ENCODE measurements at places on chromosomes 7 and 10.
A peak's percentile ranks its signal among the peaks of the same experiment; 100 is the strongest.

DNA sequence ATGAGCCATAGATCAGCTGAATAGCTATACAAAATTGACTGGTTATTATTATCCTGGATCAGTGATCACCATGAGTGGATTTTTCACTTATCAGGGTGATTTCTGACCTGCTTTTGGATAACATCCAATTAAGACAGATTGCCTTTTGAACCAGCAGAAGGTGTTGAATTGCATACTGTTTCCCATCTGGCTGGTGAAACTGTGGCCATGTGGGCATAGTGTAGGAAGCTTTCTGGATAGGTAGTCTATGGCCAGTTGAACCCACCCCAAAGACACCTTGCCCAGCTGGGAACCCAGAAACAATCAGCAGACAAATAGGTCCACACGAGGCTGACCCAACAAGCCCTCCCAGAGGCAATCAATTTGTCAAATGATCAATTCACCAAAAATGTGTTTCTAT lies 29.3 kb downstream of the DNAJC12 start:
- no peak for DNase-seq

- no peak for DNase-seq
Observed at GRCh38 chr7:142645777-142646176, 103.5 kb upstream of the PRSS1 start.

DNA sequence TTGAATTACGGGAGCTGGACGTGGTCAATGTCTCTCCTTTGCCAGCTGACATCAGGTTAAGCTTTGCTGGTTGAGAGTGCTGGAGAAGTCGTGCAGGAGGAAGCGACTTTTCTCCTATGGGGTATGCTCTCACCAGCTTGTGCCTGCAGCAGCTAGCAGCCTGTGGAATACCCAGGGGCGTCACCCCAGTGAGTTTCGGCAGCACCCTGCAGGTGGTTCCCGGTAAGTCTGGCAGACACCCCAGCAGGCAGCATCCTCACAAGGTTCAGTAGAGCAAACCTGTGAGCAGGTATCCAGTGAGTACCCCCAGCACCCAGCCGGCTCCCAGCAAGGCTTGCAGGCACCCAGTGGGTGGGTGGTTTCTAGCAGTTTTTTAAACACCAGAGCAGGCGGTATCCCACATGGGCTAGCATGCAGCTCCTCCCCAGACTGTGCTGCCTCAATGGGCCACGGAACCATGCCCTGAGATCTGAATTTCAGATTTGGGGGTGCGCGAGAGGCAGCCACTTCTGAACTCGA lies 74.8 kb upstream of the SVIL start:
- DNase-seq: no peak

- DNase-seq: no peak
Observed at GRCh38 chr7:149853157-149853556, 15.0 kb downstream of the ZNF862 start.

- DNase-seq: peak; percentile 62
Observed at GRCh38 chr7:144391823-144392255, 11.7 kb downstream of the NOBOX start.

DNA sequence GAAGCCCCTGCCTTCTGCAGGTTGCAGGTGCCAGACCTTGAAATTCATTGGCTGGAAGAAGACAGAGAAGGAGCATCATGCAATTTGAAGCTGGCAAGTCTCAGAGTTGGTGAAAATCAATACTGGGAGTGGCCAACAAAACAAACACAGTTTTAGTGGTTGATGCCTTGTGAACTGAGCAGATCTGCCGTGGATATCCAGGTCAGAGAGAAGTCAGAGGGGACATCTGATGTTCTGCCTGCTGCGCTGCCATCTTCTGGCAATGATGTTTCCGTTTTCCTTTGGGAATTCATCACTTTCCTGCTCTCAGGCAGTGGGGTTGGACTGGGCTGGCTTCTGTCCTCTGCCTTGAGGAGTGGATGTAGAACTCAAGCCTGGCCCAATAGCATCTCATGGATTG lies 132.0 kb downstream of the RPS24 start:
- peak; percentile 69 for DNase-seq

DNA sequence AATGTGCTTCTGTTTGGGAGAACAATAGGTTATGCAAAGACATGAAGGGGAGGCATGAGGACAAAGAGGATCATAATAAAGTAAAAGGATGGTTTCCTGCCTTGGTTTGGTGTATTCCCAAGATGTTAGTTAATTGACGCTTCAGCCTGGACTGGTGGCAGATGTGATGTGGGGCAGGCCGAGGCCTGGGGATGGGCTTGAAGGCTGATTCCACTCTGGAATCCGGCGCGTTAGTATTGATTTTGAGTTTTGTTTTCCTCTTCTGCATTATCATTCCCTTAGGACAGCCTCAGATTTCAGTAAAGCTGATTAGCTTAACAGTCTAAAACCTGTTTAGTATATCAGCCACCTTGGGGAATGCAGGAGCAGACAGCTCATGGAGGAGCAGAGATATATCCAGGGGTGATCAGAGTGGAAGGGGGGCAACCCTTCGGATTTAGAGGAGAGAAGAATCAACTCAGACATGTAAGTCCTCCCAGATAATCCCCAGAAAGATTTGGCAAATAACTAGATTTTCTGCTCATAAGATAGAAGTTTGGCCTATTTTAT lies 159.8 kb upstream of the MTPN start:
- DNase-seq: no peak

- no peak for DNase-seq
Observed at GRCh38 chr7:110179037-110179436, 911.9 kb upstream of the LRRN3 start.

- no peak for DNase-seq
Observed at GRCh38 chr7:143399642-143400041, 9.0 kb downstream of the EPHA1 start.

DNA sequence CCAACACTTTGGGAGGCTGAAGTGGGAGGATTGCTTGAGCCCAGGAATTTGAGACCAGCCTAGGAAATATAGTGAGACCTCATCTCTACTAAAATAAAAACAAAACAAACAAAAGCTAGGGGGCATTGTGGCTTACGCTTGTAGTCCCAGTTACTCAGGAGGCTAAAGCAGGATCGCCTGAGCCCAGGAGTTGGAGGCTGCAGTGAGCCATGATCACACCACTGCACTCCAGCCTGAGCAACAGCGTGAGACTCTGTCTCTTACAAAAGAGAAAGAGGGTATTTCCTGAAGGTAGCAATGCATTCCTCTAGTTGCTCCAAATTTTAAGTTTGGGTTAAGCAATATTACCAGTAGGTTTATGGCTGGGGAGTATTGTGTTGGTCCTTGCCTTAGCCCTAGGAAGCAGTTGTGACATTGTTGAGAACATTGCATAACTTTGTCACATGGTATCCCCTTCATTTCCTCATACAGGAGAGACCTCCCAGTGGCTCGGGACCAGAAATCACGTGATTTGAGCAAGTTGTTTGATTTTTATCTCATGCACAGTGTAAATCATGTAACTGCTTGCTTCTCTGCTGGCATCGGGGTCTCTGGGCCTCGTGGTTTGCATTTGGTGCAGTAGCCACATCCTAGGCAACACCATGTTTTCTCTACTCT lies 23.3 kb upstream of the SMARCD3 start:
- peak; percentile 17 for DNase-seq

GRCh38 chr7:139679731-139680594 lies 97.8 kb downstream of the HIPK2 start:
- no peak for DNase-seq

DNA sequence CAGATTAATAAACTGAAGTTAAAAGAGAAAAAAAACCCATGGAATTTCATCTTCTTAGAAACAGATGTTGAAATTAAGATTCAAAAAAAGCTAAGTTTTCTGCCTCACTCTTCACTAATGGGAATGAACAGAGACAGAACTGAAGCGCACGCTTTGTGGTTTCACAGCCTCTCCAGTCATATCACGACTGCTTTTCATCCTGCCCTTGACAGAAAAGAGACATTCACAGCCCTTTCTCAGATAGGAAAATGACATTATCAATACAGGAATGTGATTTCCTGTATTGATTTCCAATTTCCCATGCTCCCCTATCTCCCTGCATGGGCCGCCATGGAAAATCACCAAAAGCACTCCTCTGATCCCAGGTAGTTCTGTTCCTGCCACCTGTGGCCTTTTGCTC lies 108.2 kb downstream of the PFKFB3 start:
- DNase-seq: no peak

GRCh38 chr10:2906974-2907373 lies 160.4 kb upstream of the PFKP start:
- DNase-seq: no peak

DNA sequence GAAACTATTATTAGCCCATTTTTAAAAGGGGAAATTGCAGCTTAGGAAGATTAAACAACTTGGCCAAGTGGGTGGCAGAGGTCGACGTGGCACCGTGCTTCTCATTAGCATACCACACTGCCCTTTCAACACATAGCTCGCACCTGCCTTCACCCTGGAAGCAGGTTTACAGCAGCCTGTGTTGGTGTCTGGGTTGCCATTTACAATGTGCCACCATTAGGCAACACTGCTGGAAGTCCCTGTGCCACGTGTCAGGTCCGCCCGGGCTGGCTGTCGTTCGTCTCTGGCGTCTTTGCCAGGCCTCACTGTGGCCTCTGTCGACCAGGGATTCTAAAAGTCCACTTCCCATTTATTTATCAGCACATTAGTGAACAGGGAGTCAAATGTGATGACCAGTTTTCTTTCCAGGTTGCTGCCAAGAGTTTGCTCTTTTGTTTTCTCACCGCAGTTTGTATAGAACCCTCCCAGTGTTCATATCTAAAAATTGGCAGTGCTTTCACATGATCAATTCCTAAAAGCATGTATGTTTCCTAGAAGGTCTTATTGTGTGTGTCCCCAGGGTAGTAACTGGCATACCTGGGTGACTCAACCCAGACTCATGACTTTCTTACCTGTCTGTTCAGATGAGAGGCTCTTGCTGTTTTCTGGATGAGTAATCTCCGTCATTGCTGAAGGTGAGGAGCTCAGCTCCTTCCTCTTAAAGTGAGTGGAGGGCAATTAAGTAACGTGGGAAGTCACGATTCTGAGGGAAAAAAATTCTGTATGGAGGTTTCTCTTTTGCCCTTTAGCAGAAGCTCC lies 9.2 kb downstream of the INSIG1 start:
- no peak for DNase-seq

DNA sequence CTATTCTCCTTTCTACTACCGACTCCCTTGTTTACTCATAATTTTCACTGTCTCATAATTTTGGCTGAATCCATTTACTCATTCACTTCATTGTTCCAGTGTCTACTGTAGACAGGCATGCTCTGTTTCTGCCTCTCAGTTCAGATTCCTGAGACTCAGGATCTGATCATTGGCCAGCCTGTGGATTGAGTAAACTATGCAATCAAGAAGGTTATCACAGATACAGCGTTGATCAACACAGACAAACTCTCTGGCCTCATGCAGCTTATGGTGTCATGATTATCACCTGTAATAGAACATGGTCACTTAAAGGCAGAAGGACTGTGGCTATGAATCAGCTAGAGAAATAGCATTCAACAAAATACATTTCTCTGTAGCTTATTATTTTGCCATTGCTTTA lies 86.0 kb downstream of the SEMA3E start:
- no peak for DNase-seq

DNA sequence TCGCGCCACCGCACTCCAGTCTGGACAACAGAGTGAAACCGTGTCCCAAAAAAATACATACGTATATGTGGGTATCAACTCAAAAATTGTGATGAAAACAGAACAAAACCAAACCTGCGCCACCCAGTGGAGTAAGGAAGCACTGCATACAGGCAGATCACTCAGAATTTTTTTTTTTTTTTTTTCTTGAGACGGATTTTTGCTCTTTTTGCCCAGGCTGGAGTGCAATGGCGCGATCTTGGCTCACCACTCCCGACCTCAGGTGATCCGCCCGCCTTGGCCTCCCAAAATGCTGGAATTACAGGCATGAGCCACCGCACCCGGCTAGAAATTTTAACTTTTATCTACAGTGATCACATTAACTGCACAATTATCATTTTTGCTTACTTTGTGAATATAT lies 9.1 kb upstream of the TMEM236 start:
- DNase-seq: peak; percentile 39

- no peak for DNase-seq
Observed at GRCh38 chr10:114284346-114285071, 45.5 kb downstream of the VWA2 start.

- no peak for DNase-seq
Observed at GRCh38 chr10:90526721-90527120, 331.1 kb downstream of the HTR7 start.

DNA sequence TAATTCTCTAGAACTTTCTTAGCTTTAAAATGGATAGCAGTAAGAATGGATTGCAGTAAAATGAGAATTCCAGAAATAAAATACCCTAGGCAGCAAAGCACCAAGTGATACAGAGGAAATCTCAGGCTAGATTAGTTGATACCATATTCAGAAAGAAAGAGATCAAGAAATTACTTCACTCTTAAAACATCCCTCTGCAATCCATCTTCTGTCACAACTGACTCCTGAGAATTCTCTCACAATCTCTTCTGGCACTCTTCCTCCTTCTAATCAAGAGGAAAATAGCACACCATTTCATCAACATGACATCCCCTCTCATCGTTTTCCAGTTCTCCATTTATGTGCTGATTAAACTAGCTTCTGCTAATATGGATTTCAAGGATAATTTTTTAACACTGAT lies 42.2 kb upstream of the LAMB1 start:
- DNase-seq: no peak

GRCh38 chr7:99116144-99116543 lies 27.8 kb downstream of the SMURF1 start:
- DNase-seq: no peak

DNA sequence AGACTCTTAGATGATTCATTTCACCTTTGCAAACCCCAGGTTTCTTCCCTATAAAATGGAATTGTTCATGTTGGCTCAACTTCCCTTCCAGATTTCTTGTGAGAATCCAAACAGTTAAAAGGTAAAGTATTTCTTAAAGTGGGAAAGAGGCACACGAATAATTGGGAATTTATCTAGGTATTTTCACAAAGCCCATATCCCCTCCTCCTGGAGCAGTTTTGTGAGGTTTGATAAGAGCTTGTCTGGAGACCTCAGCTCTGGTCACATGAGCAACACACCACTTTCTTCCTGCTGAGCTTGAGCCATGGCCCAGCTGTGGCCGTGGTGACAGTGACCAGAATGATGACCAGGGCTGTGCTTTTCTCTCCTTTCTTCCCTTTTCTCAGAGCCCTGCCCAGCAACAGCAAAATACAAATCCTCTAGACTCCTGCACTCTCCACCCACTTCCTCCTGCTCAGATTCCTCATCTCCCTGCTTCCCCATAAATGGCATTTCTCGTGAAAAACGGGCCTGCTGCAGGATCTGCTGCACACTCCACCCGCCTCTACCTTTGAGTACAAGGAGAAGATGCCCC lies 87.7 kb downstream of the PIK3CG start:
- peak; percentile 24 for DNase-seq

DNA sequence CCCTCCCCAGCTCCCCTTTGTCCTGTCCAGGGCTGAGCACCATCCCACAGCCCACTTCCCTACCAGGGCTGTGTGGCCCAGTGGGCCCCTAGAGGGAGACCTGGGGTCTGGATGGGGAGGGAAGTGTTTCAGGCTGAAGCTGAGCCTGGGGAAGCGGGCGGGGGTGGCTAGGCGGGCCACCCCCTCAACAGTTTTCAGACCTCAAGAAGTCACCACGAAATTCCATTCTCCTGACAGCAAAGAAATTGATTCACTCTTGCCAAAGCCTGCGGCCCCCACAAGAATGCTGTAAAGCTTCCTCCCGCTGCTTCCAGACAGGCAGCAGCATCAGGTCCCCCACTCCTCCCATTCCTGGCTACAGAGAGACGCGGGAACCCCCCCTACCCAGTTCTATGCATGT lies 2.5 kb upstream of the LFNG start:
- DNase-seq: peak; percentile 91
